Right ventricle myocardium superior (tissue), 1 donor: ENCODE measurements at places on chromosomes 5 and 9. TPM values are rescaled to one million over a fixed set of nuclear protein-coding genes. Genes with fewer than 3 reads are reported as not detected.

GRCh38 chr5:6757414-6757969, 44.3 kb downstream of the TENT4A start:
- no peak for DNase-seq

- DNase-seq = no peak
These were observed 50.7 kb upstream of the FREM1 start for GRCh38 chr9:14960881-14961280.

GRCh38 chr9:129952337-129952736, 90.7 kb downstream of the FNBP1 start:
- DNase-seq = no peak

GRCh38 chr5:6187501-6187900, 190.8 kb downstream of the MED10 start:
- DNase-seq = no peak

DNA sequence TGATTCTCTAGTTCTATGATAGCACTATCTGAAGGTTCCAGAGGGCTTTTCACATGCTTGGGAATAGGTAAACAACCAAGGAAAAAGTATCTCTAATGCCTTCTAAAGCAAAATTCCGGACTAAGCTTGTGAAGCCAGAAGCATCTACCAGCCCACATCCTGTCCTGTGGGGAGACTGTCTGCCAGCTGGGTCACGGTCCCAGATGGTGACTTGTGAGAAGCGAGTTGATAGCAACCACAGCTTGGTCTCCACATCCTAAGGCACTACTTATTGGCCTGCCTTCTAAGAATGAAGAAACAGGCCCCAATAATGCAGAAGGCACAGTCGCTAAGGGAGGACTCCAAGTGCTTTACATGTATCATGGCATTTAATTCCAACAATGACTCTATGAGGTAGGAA, 184.1 kb upstream of the ADRA1B start:
- DNase-seq = no peak

DNA sequence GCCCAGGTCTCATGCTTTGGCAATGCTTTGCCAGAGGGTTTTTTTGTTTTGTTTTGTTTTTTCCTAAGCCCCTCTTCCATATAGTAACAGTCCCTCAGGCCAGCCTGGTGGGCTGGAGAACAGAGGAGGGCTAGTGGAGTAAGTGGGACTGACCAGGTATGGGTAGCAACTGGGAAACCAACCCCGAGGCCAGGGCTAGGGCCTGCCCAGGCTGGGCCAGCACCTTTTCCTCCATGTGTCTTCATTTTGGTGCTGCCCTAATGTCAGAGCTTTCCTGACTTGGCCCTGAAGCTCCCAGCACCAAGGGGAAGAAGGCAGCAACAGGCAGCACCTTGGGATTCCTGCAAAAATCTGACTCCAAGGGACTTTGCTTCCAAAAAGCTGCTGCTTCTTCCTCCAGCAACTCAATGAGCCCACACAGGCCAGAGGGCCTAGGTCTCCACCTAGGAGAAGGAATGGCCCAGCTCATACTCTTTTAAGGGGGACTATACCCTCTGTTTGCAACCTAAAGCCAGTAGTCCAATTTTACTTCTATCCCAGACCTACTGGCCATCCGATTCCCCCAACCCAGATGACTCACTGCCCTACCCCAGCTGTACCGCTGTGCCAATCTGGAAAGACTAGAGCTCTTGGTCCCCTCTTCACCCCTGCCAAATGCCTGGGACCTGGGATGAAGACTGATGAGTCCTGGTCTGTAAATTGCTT, 105.1 kb downstream of the PSD2 start:
- no peak for DNase-seq

DNA sequence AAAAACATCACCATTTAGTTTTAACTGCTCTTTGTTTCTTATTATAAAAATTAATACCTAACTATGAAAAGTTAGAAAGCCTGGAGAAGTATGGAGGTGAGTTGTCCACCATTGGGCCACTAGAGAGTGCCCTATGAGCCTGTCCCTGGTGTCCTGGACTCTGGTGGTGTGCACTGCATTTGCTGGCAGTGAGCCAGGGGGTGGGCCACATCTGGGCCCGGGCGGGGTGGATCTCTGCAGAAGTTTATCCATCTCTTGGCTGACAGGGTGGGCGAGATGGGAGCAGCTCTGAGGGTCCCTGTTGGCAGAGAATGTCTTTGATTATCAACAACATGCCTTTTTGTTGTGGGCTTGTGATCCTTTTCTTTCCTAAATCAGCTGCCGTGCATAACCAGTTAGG, 8.2 kb downstream of the TENT4A start:
- DNase-seq = no peak

DNA sequence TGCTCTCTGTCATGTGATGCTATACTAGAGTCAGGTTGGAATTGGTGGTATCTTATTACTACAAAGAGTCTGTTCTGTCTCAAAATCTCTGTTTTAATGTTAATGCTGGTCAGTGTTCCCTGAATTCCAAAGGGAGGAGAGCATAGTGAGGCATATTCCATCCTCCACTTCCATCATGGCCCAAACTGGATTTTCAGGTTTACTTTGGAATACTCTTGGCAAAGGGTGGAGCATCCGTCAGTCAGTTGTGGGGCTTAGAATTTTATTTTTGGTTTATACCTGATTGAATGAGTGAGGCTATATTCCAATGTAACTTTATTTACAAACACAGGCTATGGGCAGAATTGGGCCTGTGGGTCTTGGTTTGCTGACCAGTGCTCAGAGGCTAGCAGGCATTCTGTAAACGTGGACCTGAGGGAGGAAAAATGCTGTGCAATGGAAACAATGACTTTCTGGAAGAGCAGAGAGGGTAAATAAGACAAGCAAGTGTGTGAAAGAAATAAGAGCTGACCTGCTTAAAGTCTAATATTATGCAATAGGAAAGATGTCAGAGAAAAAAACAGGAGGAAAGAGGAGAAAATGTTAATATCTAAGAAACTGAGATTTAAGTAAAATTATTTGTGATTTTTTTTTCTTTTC, 106.2 kb upstream of the CLINT1 start:
- DNase-seq = no peak

DNA sequence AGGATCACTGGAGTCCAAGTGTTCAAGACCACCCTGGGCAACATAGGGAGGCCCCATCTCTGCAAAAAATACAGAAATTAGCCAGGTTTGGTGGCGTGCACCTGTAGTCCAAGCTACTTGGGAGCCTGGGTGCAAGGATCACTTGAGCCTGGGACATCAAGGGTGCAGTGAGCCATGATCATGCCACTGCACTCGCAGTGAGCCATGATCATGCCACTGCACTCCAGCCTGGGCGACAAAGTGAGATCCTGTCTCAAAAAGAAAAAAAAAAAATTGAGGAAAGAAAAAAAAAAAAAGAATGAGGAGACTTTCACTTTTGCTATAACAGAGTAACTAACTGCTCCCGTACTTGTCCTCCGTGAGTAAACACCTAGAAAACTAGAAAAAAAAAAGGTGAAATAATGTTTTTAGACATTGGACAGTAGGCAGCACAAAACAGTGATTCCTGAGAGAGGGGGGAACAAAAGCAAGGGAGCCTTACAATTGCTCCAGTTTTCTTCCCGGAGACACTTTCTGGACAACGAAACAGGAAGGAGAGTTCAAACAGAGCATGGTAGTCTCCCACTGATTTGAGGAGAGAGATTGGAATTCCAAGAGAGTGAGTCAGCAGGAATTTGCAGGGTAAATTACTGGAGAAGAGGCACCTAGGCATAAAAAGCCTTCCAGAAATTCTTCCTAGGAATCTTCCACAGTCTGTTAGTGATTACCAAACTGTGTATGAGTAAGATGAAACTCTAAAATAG, 6.9 kb upstream of the ZBTB5 start:
- DNase-seq = no peak

DNA sequence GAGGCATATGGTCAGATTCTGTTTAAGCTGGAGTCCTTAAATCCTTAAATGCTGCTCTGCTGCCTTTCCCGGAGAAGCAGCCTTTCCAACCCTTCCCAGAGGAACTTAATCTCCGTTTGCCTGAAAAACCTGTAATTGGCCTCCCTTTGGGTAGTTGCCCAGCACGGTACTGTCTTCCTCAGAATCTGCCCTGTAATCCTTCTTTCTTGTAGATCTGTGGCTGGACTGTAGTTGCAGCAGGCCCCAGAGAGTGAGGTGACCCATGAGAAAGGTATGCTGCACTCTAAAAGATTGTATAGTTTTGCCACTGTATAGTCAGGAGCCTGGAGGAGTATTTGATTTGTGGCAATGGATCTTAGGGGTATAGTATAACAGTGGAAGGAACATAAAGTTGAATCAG, 11.7 kb downstream of the SPIN1 start:
- DNase-seq = no peak

The NEUROG1 gene
- total RNA-seq = not detected

- no peak for DNase-seq
These were observed 33.8 kb downstream of the PLEKHG4B start for GRCh38 chr5:125815-126214.

The TLX3 gene
- not detected for total RNA-seq
